ENCODE measurements at places on chromosomes 3 and 15.
A peak's percentile ranks its signal among the peaks of the same experiment; 100 is the strongest.

GRCh38 chr3:11244121-11244677 is 28.0 kb upstream of the ATG7 start:
- DNase-seq: no peak

DNA sequence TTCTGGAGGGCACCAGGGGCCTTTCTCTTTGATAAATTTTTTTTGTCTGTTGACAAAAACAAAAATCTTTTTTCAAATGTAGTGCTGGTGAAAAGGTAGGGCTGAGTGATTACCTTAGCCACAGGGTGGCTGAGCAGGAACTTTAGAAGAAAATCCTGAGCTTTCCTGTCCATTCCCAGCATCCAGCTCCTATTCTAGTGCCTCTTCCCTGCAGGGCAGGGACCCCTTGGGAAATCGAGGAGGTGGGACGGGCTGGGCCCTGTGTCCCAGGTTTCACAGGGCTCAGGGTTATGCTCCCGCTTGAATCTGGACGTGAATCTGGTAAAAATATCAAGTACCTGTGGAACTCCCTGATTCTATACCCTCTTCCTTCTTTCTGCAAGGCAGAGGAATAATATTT is 31.7 kb downstream of the EDEM1 start:
- no peak for DNase-seq

- DNase-seq: no peak
Measured at GRCh38 chr3:127387556-127388153, 99.8 kb upstream of the PRR20G start.

GRCh38 chr3:88028876-88029275 is 29.9 kb downstream of the CGGBP1 start:
- no peak for DNase-seq

DNA sequence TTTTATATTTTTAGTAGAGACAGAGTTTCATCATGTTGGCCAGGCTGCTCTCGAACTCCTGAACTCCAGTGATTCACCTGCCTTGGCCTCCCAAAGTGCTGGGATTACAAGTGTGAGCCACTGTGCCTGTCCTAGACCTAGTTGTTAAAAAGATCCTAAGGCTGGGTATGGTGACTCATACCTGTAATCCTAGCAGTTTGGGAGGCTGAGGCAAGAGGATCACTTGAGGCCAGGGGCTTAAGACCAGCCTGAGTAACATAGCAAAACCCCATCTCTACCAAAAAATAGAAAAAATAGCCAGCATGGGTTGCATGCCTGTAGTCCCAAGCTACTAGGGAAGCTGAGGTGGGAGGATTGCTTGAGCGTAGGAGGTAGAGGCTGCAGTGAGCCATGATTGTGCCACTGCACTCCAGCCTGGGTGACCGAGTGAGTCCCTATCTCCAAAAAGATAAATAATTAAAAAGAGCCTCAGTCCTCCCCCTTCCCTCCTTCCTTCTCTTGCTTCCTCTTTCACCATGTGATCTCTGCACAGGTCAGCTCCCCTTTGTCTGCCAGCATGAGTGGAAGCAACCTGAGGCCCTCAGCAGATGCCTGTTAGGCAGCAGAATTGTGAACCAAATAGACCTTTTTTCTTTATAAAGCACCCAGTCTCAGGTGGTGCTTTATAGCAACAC is 9.8 kb upstream of the FNDC3B start:
- DNase-seq: no peak

GRCh38 chr15:23602124-23602523 is 36.6 kb downstream of the MKRN3 start:
- no peak for DNase-seq

DNA sequence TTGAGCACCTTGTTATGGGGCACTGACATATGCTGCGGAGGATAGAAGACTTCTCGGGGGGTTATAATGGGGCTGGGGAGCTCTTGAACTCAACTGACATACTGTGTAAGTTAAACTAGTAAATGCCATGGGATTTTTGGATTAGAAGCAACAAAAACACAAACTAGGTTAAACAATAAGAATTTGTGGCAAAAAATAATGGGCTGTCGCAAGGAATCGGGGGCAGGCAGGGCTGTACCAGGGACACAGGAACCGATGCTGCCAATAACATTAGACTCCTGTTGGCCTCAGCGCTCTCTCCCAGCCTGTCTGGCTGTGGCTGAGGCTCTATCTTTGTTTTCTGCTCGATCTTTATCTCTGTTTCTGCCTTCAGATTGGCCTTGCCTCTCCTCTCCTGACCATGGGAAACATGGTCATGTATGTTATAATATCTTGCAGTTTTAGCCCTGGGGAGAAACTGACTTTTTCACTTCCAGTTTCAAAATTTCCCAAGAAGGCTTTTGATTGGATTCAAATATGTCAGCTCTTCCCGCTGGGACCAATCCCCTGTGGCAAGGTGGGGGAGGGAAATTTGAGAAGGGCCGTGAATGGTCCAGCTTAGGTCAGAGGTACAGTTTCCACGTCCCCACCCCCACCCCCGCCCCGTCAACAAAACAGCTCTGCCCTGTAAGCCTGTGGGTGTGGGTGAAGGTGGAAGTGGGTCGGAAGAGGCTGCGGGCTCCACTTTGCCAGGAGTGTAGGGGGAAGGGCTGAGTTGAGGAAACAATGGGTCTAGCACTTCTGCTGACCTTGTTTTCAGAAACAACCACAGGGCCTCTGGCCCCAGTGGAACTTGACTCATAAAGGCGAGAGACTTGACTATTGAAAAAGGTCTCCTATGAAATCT is 161.1 kb upstream of the TBL1XR1 start:
- DNase-seq: peak; percentile 38

DNA sequence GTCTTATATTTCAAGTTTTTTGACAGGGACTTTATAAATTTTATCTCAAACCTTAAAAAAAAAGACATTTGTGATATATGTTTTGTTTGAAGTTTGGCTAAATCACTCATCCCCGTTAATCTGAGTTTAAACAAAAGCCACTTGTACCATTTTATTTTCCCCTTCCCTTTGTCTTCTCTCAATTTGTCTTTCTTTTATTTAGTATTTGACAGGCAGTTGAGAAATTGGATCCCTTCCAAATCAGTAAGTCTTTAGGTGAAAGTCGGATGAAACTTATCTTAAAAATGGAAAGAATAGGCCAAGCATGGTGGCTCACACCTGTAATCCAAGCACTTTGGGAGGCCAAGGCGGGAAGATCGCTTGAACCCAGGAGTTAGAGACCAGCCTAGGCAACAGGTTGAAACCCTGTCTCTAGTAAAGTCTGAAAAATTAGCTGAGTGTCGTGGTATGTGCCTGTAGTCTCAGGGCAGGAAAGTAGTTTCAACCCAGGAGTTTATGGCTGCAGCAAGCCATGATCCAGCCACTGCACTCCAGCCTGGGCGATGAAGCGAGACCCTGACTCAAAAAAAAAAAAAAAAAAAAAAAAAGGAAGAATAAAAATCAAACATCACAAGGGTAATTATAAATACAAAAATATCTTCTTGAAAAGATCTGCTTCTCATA is 394.6 kb upstream of the TPM1 start:
- no peak for DNase-seq

GRCh38 chr3:105040026-105040622 is 326.6 kb upstream of the ALCAM start:
- no peak for DNase-seq

DNA sequence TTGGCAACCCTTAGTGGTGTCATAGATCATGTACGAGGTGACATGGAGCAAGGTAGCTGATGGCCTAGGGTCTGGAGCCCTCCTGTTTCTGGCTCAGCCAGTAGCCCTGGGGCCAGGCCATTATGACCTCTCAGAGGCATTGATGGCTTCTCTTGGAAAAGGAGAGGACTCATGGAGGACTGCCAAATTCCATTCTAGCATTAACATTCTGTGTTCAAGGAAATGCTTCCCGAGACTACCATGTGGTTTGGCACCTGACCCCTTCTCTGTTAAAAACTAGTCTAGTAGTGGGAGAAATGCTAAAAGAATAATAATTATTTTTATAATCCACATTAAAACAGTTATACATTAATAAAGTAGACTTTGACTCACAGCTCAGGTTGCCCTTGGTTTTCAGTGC is 40.2 kb upstream of the ADAMTSL3 start:
- DNase-seq: no peak

DNA sequence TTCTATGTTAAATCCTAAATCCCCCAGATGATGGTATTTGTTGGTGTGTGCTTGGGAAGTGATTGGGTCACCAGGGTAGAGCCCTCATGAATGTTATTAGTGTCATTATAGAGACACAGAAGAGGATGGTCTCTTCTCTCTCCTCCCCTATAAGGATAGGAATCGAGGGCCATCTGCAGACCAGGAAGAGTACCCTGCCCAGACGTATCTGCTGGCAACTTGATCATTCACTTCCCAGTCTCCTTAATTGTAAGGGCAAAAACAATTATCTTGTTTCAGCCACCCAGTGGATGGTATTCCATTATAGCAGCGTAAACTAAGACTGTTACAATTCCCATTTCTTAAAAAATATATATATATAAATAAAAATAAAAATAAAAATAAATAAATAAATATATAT is 892.2 kb downstream of the SI start:
- no peak for DNase-seq

- no peak for DNase-seq
Measured at GRCh38 chr3:169953462-169954141, 13.0 kb upstream of the SEC62 start.
